Pancreas (tissue), 10 donors: ENCODE measurements at places on chromosomes 4 and X. TPM values are rescaled to one million over a fixed set of nuclear protein-coding genes. Genes with fewer than 3 reads are reported as not detected.

GRCh38 chr4:168942985-168943384, 67.1 kb downstream of the CBR4 start:
- H3K27me3 ChIP-seq: no peaks in the 10 kb centered on the region
- no peak overlapping the region for H3K4me3 ChIP-seq
- H3K36me3 ChIP-seq: no peaks in the 10 kb centered on the region
- DNase-seq: no peak
- H3K4me1 ChIP-seq: no peaks in the 10 kb centered on the region

- no peak overlapping the region for H3K4me3 ChIP-seq
- DNase-seq: no peak
- H3K4me1 ChIP-seq: no peaks in the 10 kb centered on the region
- no peaks in the 10 kb centered on the region for H3K36me3 ChIP-seq
- H3K27ac ChIP-seq: no peak overlapping the region
- H3K27me3 ChIP-seq: no peaks in the 10 kb centered on the region
Measured at GRCh38 chr4:74623041-74623440, 171.3 kb downstream of the BTC start.

GRCh38 chrX:116462822-116463221, at the start of gene CT83:
TSS of gene CT83 (minus strand) at chrX:116462976. CDS start at chrX:116462856, 120 bp downstream.
- DNase-seq: no peak
- H3K36me3 ChIP-seq: no peaks in the 10 kb centered on the region
- no peaks in the 10 kb centered on the region for H3K4me1 ChIP-seq
- no peaks in the 10 kb centered on the region for H3K27me3 ChIP-seq
- no peak within 1 kb of the TSS for H3K4me3 ChIP-seq
- H3K27ac ChIP-seq: no peak within 1 kb of the TSS

- H3K36me3 ChIP-seq: no peaks in the 10 kb centered on the region
- no peak overlapping the region for H3K27ac ChIP-seq
- no peak for DNase-seq
- no peaks in the 10 kb centered on the region for H3K27me3 ChIP-seq
Measured at GRCh38 chr4:138826754-138827153, 188.8 kb upstream of the NOCT start.

The NAP1L2 gene
- polyA plus RNA-seq: 7.4 TPM

DNA sequence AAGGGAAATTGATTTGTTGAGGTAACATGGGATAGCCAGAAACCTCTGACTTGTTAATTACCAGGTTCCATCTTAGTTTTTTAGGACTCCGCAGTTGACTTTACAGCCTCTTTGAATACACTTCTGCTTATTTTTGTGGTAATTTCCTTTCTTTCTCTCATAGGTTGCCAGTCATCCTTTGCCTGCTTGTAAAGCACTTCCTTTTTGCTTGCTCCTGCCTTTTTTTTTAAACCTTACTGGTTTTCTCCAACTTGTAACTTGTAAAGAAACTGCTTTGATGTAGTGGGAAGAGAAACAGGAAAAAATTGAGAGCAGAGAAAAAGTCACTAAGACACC, 2.6 kb downstream of the PGK1 start:
- H3K27ac ChIP-seq: no peak overlapping the region
- no peaks in the 10 kb centered on the region for H3K36me3 ChIP-seq
- DNase-seq: no peak
- no peaks in the 10 kb centered on the region for H3K27me3 ChIP-seq
- H3K4me1 ChIP-seq: peaks cover 14% of the 10 kb centered on the region

DNA sequence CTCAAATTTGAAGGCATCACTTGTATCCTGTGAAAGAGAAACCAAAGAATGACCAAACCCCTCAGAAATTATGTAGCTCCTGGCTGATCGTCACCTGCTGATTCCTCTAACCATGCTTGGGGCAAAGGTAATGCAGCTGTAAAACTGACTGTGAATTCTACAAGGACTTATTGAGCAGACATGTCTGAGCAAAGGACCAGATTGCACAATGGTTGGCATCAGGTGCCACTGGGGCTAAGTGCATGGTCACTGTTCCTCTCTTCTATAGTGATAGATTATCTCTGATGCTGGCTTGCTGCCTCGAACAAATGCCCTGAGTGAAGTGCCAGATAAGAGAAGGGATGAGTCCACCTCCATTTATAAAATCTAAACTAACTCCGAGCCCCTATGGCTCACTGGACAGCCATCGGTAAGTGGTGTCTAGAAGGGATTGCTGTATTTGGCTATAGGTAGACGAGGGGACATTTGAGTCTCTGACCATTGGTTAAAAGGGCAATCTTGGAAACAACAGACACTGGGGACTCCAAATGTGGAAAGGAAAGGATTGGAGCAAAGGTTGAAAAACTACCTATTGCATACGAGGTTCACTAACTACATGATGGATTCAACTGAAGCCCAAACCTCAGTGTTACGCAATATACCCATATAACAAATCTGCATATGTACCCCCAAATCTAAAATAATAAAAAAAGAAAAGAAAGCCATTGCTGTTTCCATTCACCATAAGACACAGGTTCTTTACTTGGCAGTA, 110.7 kb upstream of the IGSF1 start:
- H3K4me1 ChIP-seq: no peaks in the 10 kb centered on the region
- H3K36me3 ChIP-seq: no peaks in the 10 kb centered on the region
- DNase-seq: no peak
- no peaks in the 10 kb centered on the region for H3K27me3 ChIP-seq
- no peak overlapping the region for H3K4me3 ChIP-seq

DNA sequence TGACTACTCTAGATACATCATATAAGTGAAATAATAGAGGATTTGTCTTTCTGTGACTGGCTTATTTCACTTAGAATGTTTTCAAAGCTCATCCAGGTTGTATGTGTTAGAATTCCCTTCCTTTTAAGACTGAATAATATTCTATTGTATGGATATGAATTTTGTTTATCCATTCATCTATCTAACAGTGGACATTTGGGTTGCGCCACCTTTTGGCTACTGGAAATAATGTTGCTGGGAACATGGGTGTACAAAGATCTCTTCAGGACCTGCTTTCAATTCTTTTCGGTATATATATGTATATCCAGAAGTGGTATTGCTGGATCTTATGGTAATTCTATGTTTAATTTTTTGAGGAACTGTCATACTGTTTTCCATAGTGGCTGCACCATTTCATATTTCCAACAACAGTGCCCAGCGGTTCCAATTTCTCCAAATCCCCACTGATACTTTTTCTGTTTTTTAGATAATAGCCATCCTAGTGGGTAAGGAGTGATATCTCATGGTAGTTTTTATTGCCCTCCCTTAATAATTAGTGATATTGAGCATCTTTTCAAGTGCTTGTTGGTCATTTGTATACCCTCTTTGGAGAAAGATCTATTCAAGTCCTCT, 3.4 kb upstream of the SCD5 start:
- no peaks in the 10 kb centered on the region for H3K4me1 ChIP-seq
- no peak overlapping the region for H3K27ac ChIP-seq
- H3K27me3 ChIP-seq: no peaks in the 10 kb centered on the region

GRCh38 chr4:16942491-16942890, 44.0 kb upstream of the LDB2 start:
- no peak for DNase-seq
- no peak overlapping the region for H3K4me3 ChIP-seq
- H3K27me3 ChIP-seq: no peaks in the 10 kb centered on the region
- H3K36me3 ChIP-seq: no peaks in the 10 kb centered on the region
- no peaks in the 10 kb centered on the region for H3K4me1 ChIP-seq

The BMX gene
- 0.73 TPM for polyA plus RNA-seq

GRCh38 chr4:40829586-40829985, 79.8 kb downstream of the NSUN7 start:
- H3K36me3 ChIP-seq: no peaks in the 10 kb centered on the region
- DNase-seq: no peak
- H3K27ac ChIP-seq: no peak overlapping the region
- H3K4me3 ChIP-seq: no peak overlapping the region

- H3K4me1 ChIP-seq: peaks cover under 1% of the 10 kb centered on the region
- no peaks in the 10 kb centered on the region for H3K36me3 ChIP-seq
- H3K4me3 ChIP-seq: no peak overlapping the region
- DNase-seq: no peak
Measured at GRCh38 chr4:51858605-51859202, 15.8 kb downstream of the DCUN1D4 start.

The FRG2 gene
- not detected for polyA plus RNA-seq

The RHOXF2 gene
- not detected for polyA plus RNA-seq

The IBSP gene
- not detected for polyA plus RNA-seq

The IL3RA gene
- 5.8 TPM for polyA plus RNA-seq

DNA sequence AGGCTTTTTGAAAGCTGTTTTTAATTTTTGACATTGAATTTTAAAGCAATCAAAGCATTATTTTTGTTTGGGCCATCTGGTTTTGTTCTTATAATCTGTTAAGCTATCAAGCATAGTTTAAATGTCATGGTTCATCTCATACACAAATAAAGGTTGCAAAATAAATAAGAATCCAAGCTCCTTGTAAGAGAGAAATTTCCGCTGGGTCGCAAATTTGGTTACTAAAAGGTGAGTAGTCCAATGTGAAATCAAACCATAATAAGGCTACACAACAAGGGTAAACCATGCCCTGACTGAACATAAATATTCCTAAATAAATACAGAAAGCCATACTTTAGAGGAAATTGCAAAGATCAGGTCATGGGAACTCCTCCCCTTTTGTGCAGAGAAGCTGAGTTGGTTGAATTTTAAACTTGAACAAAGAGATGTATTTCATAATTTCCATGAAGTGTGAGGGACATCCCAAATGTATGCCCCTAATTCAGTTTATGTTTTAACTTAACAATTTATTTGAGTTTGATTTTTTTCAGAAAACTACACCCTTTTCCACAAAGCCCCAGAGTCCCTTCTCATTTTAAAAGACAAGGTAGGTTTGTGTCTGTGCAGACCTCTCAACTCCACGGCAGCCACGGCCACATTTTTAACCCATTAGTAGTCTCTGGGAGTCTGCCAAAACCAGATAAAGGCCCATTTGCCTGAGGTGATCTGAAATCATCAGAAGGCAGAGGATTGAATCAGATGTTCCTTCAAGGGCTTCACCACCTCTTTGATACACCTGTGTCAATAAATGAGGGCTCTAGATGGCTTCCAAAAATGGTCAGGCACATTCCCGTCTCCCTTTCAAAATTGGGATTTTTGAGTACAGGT, 85.2 kb downstream of the PLAC1 start:
- no peaks in the 10 kb centered on the region for H3K4me1 ChIP-seq
- no peaks in the 10 kb centered on the region for H3K36me3 ChIP-seq
- no peak for DNase-seq
- H3K4me3 ChIP-seq: no peak overlapping the region
- H3K27ac ChIP-seq: no peak overlapping the region

The LANCL3 gene
- under 0.01 TPM for polyA plus RNA-seq

The PIR gene
- polyA plus RNA-seq: 3.0 TPM

The FAAH2 gene
- polyA plus RNA-seq: 13.6 TPM

DNA sequence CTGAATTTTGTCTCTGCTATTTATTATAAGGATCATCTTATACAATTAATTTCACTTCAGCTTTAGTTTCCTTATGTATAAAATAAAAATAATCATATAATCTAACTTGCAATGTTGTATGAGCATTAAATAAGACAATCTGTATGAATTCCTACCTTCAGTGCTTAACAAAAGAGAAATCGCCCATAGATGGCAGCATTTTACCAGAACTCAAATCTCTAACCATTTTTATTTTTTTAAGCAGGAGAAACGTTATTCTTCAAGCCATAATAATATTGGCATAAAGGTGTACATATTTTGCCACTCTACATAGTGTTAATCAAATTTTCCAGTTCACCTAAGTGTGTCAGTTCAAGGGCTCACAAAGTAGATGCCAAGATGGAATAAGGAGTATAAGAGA, 78.8 kb downstream of the TMEM47 start:
- no peak overlapping the region for H3K4me3 ChIP-seq
- H3K4me1 ChIP-seq: no peaks in the 10 kb centered on the region
- H3K36me3 ChIP-seq: no peaks in the 10 kb centered on the region
- DNase-seq: no peak

The EXOC1L gene
- not detected for polyA plus RNA-seq

DNA sequence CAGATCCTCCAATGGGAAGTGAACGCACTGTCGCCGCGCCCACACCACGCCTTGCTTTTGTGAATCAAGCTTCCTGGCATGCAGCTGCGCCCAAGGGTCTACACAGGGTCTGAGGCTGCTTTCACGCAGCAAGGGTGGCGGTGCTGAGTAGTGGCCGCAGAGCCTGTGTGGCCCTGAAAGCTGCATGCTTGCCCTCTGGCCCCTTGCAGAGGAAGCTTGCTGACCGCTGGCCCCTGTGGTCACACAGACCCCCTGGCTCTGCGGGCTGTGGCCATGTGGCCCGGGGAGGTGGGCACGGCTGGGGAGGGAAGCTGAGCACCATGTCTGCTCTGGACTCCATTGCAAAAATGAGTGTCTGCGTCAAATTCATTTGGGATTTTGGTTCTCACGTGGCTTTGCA, 8.8 kb downstream of the DOK7 start:
- H3K27me3 ChIP-seq: no peaks in the 10 kb centered on the region
- H3K4me1 ChIP-seq: peaks cover 9% of the 10 kb centered on the region
- no peak for DNase-seq
- H3K4me3 ChIP-seq: no peak overlapping the region

GRCh38 chr4:164997941-164998340, 20.5 kb upstream of the TRIM61 start:
- H3K36me3 ChIP-seq: no peaks in the 10 kb centered on the region
- H3K27me3 ChIP-seq: peaks cover 4% of the 10 kb centered on the region
- no peak overlapping the region for H3K27ac ChIP-seq
- no peaks in the 10 kb centered on the region for H3K4me1 ChIP-seq
- no peak for DNase-seq
- no peak overlapping the region for H3K4me3 ChIP-seq

DNA sequence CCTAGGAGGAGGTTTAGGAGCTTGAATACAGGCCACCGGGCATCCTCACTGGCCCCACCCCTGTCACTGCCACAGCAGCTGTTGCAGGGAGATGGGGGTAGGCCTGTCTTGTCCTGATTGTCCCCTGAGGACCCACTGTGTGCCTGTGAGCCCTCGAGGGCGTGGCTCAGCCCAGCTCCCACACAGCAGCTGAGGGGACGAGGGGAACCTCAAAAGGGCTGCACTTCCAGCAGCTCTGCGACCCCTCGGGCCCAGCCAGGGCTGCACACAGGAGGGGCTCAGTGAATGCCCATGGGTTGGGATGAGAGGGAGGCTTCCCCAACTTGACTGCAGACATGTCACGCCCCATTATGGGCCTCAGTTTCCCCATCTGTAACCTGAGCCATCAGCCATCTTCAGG, 225.9 kb downstream of the AFAP1 start:
- H3K4me3 ChIP-seq: no peak overlapping the region
- H3K36me3 ChIP-seq: no peaks in the 10 kb centered on the region

DNA sequence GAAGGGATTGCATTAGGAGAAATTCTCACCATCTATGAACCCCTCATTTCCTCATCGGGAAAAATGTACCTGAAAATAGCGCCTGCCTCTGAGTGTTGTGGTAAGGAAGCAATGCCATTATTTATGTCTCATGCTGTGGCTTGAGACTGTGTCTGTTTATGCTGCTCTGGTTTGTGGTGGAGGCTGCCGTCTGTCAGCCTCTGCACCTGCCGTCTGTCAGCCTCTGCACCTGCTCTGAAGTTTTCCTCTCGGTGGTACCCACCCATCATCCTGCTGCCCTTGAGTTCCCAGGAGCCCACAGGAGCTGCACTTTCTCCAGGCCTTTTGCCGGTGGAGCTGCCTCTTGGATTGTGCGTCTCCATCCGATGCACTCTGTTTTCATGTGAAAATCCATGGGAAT, 68.5 kb upstream of the PPP2R3B start:
- no peak overlapping the region for H3K4me3 ChIP-seq
- H3K27ac ChIP-seq: no peak overlapping the region
- H3K4me1 ChIP-seq: no peaks in the 10 kb centered on the region
- no peaks in the 10 kb centered on the region for H3K27me3 ChIP-seq
- no peaks in the 10 kb centered on the region for H3K36me3 ChIP-seq

The TMEM154 gene
- 0.12 TPM for polyA plus RNA-seq

- peak; percentile 13 for DNase-seq
- H3K27me3 ChIP-seq: no peaks in the 10 kb centered on the region
- no peak overlapping the region for H3K27ac ChIP-seq
Measured at GRCh38 chr4:137819964-137820383, 287.7 kb upstream of the PCDH18 start.

The TCEAL7 gene
- 0.72 TPM for polyA plus RNA-seq

The TCP11X2 gene
- 0.54 TPM for polyA plus RNA-seq

The SMR3B gene
- not detected for polyA plus RNA-seq
